ENCODE measurements at places on chromosomes 4 and X.

GRCh38 chr4:140874056-140874455 is 117.9 kb upstream of the TBC1D9 start:
- DNase-seq: no peak

DNA sequence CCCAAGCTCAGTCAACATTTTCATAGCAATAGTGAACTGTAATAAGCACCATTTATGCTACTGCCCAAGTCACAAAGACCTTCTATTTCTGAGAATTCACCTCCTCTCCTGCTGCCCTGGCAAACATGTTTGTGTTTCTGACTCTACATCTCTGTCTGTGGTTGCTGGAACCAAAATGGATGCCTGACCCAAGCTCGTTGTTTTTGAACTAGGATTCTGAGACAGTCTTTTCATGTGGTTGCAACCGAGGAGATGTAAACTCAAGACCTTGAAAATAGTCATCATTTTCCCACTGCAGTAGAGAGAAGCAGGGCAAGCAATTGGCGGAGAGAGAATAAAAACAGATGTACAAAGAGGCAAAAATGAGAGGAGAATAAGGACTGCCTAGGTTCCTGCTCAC is 160.2 kb downstream of the RAB28 start:
- DNase-seq: no peak

GRCh38 chr4:4856071-4857000 is 3.1 kb upstream of the MSX1 start:
- DNase-seq: no peak

DNA sequence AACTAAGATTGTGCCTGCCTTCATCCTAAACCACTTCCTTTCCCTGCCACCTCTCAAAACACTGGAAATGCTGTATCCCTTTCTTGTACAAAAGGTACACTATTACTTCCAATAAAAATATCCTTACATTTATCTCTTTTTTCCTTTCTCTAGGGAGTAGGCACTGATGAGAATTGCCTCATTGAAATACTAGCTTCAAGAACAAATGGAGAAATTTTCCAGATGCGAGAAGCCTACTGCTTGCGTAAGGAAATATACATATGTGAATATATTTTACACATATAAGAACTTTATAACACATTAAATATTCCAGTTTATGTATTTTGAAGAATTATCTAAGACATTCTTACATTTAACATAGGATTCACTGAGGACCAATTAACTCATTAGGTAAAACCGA is 71.7 kb downstream of the ANXA10 start:
- no peak for DNase-seq

DNA sequence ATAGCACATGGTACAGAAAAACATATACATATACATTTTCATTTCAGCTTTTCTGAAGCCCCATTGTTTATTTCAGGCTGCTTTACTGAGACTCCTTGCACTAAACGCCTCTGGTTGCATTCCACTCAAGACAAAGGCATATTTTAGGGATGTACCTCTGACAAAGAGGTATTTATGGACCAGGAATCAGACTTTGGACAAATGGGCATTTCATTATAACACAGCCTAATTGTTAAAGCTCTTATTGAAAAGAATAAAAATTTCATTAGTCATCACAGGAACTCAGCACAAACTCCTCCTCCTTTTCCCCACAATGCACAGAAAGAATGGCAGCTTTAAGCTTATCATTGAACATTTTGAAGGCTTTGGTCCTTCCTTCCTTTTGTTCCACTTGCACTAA is 62.9 kb upstream of the UGT8 start:
- DNase-seq: no peak

- DNase-seq: no peak
Measured at GRCh38 chr4:58935332-58935731, 1825.1 kb upstream of the IGFBP7 start.

- peak; percentile 4 for DNase-seq
Measured at GRCh38 chr4:3611778-3612177, 79.6 kb upstream of the LRPAP1 start.

DNA sequence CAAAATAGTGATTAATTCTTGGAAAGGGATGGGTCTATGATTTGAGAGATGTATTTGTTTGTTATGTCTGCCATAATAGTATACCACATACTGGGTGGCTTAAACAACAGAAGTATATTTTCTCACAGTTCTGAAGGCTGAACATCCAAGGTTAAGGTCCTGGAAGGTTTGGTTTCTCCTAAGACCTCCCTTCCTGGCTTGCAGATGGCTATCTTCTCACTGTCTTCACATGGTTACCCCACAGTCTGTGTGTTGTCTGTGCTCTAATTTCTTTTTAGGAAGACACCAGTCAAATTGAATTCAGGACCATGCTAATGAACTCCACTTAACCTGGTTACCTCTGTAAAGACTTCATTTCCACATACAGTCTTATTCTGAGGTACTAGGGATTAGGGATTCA is 25.6 kb downstream of the CXCL2 start:
- DNase-seq: no peak

DNA sequence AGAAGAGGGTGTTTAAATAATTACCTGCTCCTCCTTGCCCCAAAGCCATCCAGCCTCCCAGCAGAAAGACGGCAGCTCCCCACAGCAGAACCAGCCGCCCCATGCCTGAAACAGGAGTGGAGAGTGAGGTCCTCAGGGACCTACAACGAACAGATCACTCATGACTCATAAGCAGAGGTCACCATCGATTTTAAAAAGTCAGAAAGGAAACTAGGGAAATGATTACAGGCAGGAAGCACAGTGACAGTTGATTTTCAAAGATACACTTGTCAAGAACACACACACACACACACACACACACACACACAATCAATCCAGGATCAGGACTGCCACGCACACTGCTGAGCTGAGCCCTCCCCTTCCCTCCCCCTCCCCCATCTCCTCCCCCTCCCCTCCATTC is at the start of gene CRLF2:
Gene CRLF2, minus strand, starts transcription at position 118 of the 400 bp plus-strand sequence. Its CDS starts 15 bp downstream, at position 103.
- peak; percentile 39 for DNase-seq

DNA sequence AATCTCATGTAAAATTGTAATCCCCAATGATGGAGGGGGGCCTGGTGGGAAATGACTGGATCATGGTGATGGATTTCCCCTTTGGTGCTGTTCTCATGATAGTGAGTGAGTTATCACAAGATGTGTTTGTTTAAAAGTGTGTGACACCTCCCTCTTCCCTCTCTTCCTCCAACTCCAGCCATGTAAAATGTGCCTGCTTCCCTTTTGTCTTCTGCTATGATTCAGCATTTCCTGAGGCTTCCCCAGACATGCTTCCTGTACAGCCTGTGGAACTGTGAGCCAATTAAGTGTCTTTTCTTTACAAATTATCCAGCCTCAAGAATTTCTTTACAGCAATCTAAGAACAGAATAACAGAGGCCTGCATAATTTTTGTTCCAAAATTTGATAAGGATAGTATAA is 85.2 kb downstream of the ANAPC10 start:
- no peak for DNase-seq

DNA sequence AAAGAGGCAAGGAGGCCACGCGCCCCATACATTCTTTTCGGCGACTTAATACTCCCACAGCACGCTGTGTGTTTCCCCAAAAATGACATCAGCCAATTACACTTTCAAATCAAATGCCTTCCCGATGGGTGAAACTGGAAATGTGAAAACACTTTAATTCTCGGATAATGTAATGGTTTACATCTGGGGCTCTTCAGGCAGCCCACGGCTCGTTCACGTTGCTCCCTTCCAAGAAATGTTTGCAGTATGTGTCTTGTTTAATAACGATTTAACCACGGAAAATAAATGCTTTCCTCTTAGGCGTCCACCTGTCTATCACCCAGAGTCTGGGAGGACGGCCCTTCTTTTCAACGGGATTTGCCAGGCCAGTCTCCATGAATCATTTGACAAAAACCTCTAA is 272.5 kb downstream of the SHOX start:
- no peak for DNase-seq

DNA sequence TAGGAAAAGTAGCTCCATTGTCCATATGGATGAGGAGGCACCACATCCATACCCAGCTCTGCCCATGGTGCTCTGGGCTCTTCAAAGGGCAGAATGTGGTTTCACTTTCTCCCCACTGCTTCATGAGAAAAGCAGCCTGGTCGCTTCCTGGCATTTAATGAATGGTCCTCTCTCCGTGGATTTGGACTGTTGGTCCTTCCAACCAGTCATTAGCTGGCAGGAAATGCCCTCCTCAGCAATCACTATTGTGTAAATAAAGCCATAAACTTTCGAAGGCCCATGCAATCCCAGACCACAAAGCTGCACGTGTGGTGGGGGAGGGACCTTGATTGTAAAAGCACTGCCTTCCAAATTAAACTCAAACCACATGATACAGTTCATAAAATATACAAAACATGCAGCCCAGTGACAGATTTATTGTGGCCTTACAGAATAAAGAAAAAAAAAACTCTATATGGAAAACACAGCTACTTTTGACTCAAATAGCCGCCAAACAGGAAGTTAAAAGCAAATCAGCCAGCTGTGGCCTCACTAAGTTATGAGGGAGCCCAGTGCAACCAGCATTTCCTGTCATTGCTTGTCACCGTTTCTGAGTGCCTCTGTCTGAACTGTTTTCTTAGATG is 8.1 kb downstream of the MBNL3 start:
- DNase-seq: peak; percentile 61

DNA sequence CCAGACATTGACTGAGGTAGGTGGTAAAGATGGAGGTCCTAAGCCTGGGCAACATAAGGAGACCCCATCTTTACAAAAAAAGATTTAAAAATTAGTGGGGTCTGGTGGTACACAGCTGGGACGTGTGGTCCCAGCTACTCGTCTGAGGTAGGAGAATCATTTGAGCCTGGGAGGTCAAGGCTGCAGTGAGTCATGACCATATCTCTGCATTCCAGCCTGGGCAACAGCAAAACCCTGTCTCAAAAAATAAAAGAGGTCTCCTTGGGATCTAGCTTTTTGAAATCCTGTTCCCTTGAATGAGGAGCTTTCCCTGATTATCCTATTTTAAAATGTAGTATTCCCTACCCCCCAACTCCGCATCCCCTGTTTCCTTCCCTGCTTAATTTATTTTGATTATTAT is 78.7 kb upstream of the OGT start:
- no peak for DNase-seq

GRCh38 chr4:148704291-148704690 is 262.1 kb upstream of the NR3C2 start:
- DNase-seq: no peak

DNA sequence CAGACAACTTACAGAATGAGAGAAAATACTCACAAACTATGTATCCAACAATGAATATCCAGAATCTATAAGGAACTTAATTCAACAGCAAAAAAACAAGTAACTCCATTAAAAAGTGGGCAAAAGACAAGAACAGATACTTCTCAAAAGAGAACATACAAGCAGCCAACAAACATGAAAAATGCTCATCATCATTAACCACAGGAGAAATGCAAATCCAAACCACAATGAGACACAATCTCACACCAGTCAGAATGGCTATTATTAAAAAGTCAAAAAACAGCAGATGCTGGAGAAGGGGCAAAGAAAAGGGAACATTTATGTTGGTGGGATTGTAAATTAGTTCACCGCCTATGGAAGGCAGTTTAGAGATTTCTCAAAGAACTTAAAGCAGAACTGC is 150.3 kb downstream of the FGF16 start:
- no peak for DNase-seq

GRCh38 chrX:42565739-42566138 is 212.2 kb downstream of the PPP1R2C start:
- DNase-seq: no peak

- DNase-seq: no peak
Measured at GRCh38 chr4:176565049-176565448, 227.7 kb downstream of the VEGFC start.

GRCh38 chr4:87093443-87094123 is 126.8 kb downstream of the KLHL8 start:
- DNase-seq: peak; percentile 29

DNA sequence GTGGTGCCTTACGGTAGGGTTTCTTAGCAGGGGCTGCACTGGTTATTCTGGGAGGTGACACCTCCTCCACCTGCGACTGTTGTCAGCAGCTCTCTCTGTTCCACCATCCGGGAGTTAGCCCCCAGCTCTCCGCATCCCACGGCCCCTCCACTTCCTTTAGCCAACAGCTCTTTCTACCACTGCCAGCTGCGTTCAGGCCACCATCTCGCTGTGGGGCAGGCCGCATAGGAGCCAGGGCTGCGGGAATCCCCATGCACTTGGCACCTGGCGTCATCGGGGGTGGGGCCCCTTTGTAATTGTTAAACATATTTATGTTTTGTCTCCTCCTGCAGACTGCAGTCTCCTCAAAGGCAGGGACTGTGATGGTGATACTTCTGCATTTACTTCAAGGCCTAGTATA is 480.2 kb downstream of the SMARCA1 start:
- DNase-seq: no peak

DNA sequence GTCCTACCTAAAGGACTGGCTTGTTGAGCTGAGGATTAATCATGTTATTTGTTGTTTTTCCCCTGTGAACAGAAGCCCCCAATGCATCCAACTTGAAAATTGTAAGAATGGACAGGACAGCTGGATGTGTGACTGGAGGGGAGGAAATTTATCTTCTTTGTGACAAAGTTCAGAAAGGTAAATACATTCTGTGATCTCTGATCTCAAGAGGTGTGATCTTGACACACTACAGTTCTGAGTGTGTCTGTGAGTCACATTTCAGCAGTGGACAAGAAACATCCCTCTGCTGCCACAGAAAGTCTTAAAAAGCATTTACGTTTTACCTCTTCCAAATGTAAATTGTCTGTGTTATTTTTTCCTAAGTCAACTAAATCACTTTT is 79.3 kb downstream of the NFKB1 start:
- no peak for DNase-seq

GRCh38 chrX:1316527-1316926 is 20.1 kb upstream of the IL3RA start:
- DNase-seq: peak; percentile 88

- no peak for DNase-seq
Measured at GRCh38 chr4:117447925-117448324, 362.5 kb upstream of the TRAM1L1 start.

GRCh38 chrX:11670316-11670715 is 4.6 kb upstream of the ARHGAP6 start:
- DNase-seq: no peak

- DNase-seq: no peak
Measured at GRCh38 chr4:18882468-18882867, 860.9 kb upstream of the LCORL start.

- peak; percentile 63 for DNase-seq
Measured at GRCh38 chr4:2535376-2536192, 863 bp upstream of the FAM193A start.

DNA sequence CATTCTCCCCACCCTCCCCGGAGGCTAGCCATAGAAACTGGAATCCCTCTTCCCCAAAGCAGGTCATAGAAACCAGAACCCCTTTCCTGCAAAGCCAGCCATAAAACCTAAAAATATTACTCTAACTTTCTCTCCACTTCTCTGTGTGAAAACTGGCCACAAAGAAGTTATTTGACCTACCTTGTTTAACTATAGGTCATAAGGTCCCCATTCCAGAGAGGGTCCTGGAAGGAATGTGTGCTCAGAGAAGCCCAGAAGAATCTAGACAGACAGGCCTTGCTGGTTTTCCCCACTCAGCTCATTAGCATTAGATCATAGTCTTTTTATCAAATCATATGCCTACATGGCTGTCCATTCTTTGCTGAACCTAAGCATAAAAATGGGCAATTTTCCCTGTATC is 52.8 kb upstream of the TEX13A start:
- DNase-seq: no peak
